ENCODE measurements at places on chromosomes 7 and 10.
A peak's percentile ranks its signal among the peaks of the same experiment; 100 is the strongest.

- no peak for DNase-seq
Observed at GRCh38 chr7:150450491-150451001, at the start of gene GIMAP8. Gene GIMAP8, plus strand, starts transcription at chr7:150450630. Its CDS starts 16,069 bp downstream, at chr7:150466699.

DNA sequence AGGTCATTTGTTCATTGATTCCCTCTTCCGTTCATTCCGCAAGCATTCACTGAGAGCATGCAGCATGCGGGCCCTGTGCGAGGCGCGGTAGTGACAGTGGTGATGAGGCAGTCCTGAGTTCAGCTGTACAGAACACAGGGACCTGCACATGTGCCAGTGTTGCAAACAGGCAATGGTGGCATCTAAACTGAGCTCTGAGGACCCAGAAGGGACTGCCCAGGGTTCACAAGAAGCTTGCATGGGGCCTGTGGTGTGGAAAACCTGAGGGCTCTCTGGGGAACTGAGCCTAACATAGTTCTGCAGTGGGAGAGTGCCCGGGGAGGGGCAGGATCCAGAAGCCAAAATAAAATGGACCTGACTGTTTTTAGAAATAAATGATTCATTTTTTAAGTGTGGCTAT lies 13.2 kb downstream of the ZNF488 start:
- no peak for DNase-seq

DNA sequence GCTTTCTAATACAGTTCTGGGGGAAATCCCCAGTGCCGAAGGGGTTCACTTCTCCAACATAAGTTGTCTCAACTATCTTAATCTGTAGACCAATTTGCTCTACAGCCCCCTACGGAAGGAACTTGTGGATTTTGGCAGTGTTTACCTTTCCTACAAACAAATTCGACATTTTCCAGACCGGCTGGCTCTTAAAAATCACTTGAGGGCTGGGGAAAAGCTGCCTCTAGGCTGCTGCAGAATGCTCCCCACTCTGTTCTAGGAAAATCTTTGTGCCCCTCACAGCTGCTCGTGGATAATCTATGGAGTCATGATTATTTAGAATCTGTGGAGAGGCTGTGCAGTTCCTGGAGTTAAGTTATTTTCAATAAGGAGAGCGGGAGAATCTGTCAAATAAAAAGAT lies 474.6 kb upstream of the FZD8 start:
- DNase-seq, result no peak

GRCh38 chr10:110903280-110904278 lies 15.4 kb downstream of the BBIP1 start:
- peak; percentile 17 for DNase-seq

- no peak for DNase-seq
Observed at GRCh38 chr7:102446387-102447156, 13.2 kb downstream of the ORAI2 start.

GRCh38 chr10:9515922-9516321 lies 1461.4 kb downstream of the GATA3 start:
- DNase-seq, result no peak

DNA sequence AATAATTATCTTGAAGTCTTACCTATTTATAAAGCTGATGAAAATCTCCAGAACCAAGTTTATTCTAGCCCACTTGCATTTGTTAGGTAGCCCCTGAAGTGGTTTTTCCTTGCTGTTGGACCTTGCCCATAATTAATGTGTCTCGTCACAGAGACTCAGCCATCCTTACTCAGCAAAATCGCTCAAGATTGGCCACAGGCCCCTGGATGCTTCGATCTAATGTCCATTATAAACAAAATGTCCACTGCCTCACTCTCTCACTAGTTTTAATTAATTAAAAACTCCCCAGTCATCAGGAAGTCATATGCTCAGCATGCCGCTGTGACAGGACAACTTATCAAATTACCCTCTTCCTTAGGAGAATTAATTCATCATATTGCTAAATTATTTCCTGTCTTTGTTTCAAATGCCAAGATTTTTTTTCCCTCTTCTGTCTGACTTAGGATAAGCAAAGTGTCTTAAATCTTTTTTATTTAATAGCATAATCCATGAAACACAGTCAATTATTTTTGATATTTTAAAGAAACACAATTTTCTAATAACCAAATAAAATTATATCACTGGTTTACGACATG lies 126.8 kb upstream of the PCLO start:
- DNase-seq, result no peak

DNA sequence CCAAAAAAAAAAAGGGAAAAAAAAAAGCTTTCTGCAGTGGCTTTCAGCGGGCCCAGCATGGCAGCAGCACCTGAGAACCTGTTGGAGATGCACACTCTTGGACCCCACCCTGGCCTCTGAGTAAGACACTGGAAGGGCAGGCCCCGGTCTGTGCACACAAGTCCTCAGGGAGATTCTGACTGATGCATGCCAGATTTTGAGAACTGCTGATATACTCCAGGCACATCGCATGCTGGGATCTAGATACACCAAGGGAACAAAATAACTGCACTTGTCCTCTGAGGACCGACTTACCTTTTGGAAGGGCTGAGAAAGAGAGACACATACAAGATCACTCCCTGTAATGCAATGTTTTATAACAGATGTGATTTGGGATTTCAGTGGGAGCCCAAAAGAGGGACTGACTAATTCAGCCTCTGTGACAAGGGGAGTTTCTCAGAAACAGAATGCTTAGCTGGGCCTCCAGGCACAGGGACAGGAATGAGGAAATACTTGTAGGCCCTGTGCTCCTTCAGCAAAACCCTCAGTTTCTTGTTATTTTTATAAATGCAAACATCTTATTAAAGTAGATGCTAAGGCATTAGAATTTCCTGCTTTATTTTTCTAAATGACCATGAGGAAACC lies 8.2 kb downstream of the EGFR start:
- DNase-seq, result peak; percentile 78

DNA sequence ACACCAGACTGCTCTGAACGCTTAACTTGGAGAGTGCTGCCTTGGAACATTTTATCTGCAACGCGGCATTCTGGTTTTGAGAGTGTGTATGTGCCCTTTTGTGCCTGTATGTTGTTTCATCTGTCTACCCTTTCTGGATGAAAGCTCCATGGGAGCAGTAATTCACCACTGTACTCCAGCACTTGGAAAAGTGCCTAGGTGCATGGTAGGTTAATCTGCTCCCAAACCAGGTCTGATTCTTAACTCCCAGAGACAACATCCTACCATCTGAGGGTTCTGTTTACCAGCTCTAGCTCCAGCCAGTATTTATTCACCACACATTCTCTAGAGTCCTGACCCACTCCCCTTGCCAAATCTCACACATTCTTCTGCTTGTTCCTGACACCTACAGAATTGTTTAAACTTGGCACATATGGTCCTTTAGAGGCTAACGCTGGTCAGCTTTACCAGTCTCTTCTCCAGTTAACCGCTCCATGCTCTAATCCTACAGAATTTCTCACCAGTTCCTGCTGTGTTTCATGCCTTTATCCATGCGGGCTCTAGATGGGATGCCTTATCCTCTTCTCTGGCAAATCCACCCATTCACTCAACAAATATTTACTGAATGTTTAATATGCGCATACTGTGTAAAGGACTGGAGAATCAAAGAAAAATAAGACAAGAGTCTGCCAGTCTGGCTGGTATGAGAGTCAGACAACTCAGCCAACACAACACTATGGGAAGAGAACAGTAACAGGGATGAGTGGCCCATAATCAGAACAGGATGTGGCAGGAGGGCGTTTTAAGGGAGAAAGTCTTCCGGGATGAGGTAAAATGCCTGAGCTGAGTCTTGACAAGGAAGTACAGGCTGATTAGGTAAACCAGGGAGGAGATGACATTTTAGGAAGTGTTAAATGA lies 46.3 kb downstream of the MTPN start:
- DNase-seq, result peak; percentile 93
